ENCODE measurements at places on chromosomes 5 and 9.

DNA sequence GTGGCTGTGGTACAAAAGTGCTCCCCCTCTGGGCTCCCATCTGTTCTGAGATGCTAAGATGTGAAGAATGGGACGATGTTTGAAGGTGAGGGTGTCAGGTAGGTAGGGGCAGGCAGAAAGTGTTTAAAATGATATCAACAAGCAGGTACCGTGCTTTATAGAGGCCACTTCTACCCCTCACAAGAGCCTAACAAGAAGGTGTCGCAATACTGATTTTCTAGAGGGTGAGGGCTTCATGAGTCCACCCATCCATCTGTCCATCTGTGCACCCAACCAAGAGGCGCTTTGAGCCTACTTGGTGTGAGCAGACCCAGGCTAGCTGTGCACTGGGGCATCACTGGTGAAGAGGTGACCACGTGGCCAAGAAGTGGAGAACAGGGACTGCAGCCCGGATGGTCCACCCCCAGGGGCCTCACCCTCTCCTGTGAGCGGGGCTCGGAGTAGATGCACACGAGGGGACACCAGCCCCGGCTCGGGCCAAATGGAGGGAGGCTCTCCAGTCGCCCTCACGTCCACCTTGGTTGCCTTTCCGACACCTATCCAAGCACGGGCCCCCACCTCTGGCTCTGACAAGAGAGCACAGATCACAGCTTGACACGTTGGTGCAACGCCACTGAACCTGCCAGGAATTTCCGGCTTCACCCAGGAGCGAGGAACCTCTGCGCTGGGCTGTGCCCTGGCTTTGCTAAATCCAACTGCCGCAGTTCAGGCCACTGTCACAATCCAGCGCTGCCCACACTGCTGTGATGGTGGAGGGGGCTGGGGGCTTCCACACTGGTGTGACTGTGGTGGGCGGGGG is 34.5 kb downstream of the CRB2 start:
- DNase-seq, result no peak

GRCh38 chr5:72618708-72619107 is 111.5 kb upstream of the ZNF366 start:
- DNase-seq, result no peak

- no peak for DNase-seq
Measured at GRCh38 chr5:26622947-26623346, 415.4 kb downstream of the CDH9 start.

DNA sequence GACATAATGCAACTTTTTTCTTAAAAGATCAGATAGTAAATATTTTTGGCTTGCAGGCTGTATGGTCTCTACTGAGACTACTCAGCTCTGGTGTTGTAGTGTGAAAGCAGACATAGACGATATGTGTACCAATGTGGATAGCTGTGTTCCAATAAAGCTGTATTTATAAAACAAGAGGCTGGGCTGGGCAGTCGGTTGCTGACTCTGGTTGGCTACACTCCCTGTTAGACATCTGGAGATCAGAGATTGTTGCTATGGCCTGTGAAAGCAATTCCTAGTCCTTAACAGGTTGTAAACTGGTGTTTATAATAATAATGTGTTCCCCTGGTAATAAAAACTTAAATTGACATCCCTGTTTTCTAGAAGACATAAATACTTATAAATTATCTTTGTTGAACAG is 24.4 kb upstream of the SCAMP1 start:
- DNase-seq, result no peak

- DNase-seq, result no peak
Measured at GRCh38 chr5:52738095-52738506, 49.6 kb upstream of the ITGA1 start.
